H1 (cell line): ENCODE measurements at places on chromosomes 13 and 19.

- no peak overlapping the region for H3K27ac ChIP-seq
- H3K4me1 ChIP-seq: peaks cover 25% of the 10 kb centered on the region
- no peaks in the 10 kb centered on the region for H3K36me3 ChIP-seq
- DNase-seq: no peak
- peak overlapping the region; percentile 24; the same call in 1 of the 2 replicates for H3K4me3 ChIP-seq
- no peaks in the 10 kb centered on the region for H3K27me3 ChIP-seq
These were observed 186.6 kb downstream of the ZNF536 start for GRCh38 chr19:30558793-30559192.

GRCh38 chr13:50107205-50107604 is 92.0 kb downstream of the KCNRG start:
- H3K27me3 ChIP-seq: no peaks in the 10 kb centered on the region
- H3K4me3 ChIP-seq: no peak overlapping the region
- no peak overlapping the region for H3K27ac ChIP-seq
- H3K4me1 ChIP-seq: no peaks in the 10 kb centered on the region

GRCh38 chr13:106528718-106529414 is 6.6 kb downstream of the EFNB2 start:
- no peaks in the 10 kb centered on the region for H3K36me3 ChIP-seq
- H3K4me3 ChIP-seq: peak overlapping the region; percentile 7; the same call in 1 of the 2 replicates
- no peak for DNase-seq
- no peak overlapping the region for H3K27ac ChIP-seq
- peaks cover 14% of the 10 kb centered on the region for H3K4me1 ChIP-seq
- H3K27me3 ChIP-seq: peaks cover 6% of the 10 kb centered on the region

DNA sequence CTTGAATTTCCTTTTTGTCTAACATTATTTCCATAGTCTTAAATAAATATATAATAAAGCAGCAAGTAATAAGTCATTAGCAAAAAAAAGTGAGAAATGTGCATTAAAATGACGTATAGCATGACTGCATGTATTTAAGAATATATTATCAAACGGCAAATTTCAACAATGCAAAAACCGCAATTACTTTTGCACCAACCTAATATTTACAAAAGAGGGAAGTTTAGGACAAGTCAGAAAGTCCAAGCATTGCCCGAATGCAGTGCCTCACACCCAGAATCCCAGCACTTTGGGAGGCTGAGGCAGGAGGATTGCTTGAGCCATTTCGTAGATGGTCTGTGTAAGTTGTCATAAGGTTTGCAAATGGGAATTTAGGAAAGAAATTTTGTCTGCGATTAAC is 10.2 kb upstream of the NAXD start:
- no peak overlapping the region for H3K27ac ChIP-seq
- H3K36me3 ChIP-seq: no peaks in the 10 kb centered on the region
- H3K4me1 ChIP-seq: peaks cover under 1% of the 10 kb centered on the region; the same call in 1 of the 2 replicates

GRCh38 chr13:78993792-78994191 is 334.8 kb upstream of the OBI1 start:
- H3K4me1 ChIP-seq: peaks cover 4% of the 10 kb centered on the region; the same call in 1 of the 2 replicates
- no peaks in the 10 kb centered on the region for H3K36me3 ChIP-seq
- H3K27me3 ChIP-seq: no peaks in the 10 kb centered on the region

- H3K36me3 ChIP-seq: no peaks in the 10 kb centered on the region
- no peaks in the 10 kb centered on the region for H3K27me3 ChIP-seq
- no peak overlapping the region for H3K27ac ChIP-seq
These were observed 1130.3 kb downstream of the PCDH9 start for GRCh38 chr13:66099825-66100224.
